ENCODE measurements at places on chromosomes 2 and 18. TPM values are rescaled to one million over a fixed set of nuclear protein-coding genes. Genes with fewer than 3 reads are reported as not detected.

The ICOS gene
- total RNA-seq, result not detected

The VWA3B gene
- 2.1 TPM for total RNA-seq

The REG3A gene
- not detected for total RNA-seq

The REG1B gene
- total RNA-seq, result not detected

The MOCOS gene
- under 0.01 TPM for total RNA-seq

The CYP26B1 gene
- total RNA-seq, result 6.5 TPM

The CHN1 gene
- total RNA-seq, result 21.1 TPM

The CRIM1 gene
- 168 TPM for total RNA-seq

The PDCL3 gene
- 19.8 TPM for total RNA-seq

The TLX2 gene
- not detected for total RNA-seq

The ALKAL2 gene
- total RNA-seq, result 33.1 TPM

The CYTIP gene
- total RNA-seq, result 5.5 TPM

The ANKRD62 gene
- 0.18 TPM for total RNA-seq

The MTIF2 gene
- 14.4 TPM for total RNA-seq

The ALPI gene
- total RNA-seq, result not detected

GRCh38 chr18:58943896-58944295, 79.2 kb downstream of the ZNF532 start:
- no peak for DNase-seq

- no peak for DNase-seq
Measured at GRCh38 chr2:160816916-160817499, 323.4 kb upstream of the RBMS1 start.

- no peak for DNase-seq
Measured at GRCh38 chr2:33209976-33210375, 263.2 kb downstream of the LTBP1 start.

DNA sequence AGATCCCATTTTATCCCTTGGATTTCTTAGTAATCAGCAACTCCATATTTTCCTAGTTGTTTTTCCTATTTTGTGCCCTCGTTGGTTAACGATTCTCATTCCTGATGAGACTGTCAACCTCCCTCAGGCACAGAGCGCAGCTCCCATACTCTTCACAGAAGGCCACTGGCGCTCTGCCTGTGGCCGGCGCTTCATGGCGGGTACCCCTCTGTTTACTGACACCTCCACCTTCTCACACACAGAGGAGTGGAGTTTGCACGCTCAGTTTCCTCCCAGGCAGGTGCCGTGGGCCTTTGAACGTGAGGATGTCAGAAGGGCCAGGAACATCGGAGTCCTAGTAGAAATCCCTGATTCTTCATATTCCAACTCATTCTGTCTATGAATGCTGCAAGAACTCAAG, 139.0 kb downstream of the MBP start:
- no peak for DNase-seq

GRCh38 chr2:109256111-109256510, 127.1 kb downstream of the SH3RF3 start:
- DNase-seq, result peak; percentile 5

DNA sequence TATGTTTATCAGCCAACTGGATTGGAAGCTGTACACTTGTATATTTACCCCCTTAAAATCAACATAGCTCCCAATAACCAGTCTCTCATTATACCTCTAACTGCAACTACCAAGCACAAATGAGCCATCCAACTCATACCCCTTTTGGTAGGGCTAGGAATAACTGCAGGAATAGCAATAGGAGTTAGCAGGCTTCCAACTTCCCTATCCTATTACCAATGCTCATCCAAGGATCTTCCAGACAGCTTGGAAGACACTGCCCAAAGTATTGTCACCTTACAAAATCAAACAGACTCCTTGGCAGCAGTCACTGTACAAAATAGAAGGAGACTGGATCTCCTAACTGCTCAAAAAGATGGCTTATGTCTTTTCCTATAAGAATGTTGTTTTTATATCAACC, 61.6 kb downstream of the SLC25A12 start:
- DNase-seq, result no peak

- DNase-seq, result no peak
Measured at GRCh38 chr2:218880859-218881594, 375 bp downstream of the WNT10A start.

DNA sequence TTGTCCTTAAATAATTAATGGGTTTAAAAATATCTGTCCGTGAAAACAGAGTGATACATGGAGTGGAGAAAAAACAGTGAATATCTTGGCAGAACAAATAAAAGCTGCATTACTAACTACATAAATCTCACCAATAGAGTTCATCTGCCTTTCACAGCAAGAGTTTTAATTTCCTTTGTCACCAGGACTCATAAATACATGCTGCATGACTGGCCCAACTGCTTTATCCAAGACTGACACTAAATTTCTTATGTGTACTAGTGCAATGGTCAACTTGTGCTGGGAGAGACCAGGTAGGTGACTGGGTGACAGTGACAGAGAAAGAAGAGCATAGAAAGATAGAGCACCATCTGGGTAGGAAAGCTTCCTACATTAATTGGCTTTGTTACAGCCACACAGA, 402.8 kb downstream of the RAD51AP2 start:
- DNase-seq, result no peak

DNA sequence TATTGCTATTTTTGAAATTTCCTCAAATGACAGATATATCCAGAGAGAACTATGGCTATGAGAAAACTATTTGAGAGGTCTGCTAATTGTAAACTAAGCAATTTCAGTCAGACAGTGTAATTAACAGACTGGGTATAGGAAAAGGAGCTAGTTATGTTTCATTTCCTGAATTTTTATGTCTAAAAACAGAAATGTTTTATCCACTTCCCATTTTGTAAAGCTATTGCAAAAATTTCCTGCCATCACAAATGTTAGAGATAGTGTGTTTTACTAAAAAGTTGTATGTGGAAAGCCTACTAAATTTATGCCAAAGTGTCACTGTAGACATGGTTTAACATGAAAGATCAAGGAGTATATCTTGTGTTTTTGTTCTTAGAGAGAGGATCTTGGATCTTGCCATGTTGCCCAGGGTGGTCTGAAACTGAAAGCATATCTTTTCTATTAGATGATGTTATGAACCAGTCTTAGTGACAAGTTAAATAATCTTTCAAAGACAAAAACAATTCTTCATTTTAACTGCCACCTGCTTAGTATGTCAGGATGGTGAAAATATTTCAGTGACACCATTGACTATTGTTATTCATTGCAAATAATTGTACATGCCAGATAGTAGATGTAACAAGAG, 40.5 kb upstream of the ITPRID2 start:
- DNase-seq, result no peak

GRCh38 chr2:241686324-241686649, 328 bp downstream of the DTYMK start:
- DNase-seq, result no peak

DNA sequence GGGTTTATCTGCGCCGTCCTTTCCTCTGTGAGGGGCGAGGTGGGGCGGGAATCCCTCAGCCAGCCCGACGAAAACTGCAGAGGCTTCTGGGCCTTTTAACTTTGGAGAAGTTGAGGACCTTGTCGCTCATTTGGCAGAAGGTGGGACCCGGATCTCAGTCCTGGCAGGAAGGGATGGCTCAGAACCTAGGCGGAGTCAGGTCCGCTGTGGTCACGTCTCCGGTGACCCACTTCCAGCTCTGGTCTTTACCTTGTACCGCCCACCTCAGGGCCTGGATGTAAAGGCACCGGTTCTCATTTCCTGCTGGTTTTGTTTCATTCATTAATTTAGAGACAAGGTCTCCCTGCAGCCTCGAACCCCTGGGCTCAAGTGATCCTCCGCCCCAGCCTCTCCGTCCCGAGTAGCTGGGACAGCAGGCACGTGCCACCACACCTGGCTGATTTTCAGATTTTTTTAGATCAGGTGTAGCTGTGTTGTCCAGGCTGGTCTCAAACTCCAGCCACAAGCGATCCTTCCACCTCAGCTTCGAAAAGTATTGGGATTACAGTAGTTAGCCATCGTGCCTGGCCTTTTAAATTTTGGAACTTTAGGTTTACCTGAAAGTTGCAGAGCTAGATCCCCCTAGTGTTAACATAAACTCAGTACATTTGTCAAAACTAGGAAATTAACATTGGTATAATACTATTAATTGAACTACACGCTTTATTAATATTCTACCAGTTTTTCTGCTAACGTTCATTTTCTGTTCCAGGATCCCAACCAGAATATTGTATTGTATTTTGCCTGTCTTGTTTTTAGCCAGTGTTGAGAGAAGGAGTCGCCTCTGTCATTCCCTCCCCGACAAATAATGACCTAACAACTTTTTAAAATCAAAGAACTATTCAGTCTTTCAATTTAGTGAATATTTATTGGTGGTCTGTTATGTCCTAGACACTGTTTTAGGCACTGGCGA, 852 bp downstream of the POLI start:
- DNase-seq, result no peak

GRCh38 chr2:236799391-236800026, 229.9 kb downstream of the ACKR3 start:
- no peak for DNase-seq

DNA sequence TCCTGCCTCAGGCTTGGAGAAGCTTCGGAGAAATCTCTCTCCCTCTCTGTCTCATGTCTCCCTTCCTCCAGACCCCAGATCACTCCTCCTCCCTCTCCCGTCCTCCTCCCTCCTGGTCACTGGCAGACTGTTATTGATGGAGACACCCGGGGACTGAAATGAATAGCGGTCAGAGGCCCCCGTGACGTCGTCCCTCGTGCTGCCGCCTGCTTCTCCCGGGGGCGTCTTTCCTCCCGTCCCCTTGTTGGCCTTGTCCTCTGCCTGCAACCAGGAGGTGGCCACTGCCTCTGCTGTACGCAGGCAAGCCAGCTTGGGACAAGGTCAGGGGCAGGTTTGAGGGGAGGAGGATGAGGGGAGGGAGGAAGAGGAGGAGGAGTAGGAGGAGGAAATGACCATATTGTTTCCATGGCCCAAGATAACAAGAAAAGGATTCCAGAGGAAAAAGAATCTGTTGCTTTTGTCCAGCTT, 78.2 kb downstream of the CELF4 start:
- DNase-seq, result no peak

GRCh38 chr18:30489890-30490643, 552.5 kb downstream of the DSC3 start:
- DNase-seq, result no peak

DNA sequence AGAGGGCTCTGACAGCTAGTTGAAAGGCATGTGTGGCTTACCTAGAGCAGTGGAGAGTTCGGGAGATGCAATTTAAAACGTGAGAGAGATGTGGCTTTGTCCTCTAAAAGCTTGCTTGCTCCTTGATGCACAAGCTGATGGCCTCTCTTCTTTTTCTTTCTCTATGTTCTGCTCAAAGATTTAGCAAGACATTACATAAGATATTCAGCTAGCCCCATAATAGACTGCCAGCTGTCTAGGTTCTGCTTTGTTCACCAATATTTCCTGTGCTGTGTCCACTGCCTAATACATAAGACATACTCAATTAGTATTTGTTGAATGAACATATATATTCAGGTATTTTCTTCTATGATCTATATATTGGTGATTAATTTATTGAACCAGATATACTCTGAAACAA, 31.1 kb downstream of the SPATS2L start:
- DNase-seq, result no peak

GRCh38 chr2:203533676-203534591, 1.2 kb downstream of the RAPH1 start:
- DNase-seq, result no peak

GRCh38 chr2:113720167-113720566, 36.3 kb downstream of the SLC35F5 start:
- no peak for DNase-seq

DNA sequence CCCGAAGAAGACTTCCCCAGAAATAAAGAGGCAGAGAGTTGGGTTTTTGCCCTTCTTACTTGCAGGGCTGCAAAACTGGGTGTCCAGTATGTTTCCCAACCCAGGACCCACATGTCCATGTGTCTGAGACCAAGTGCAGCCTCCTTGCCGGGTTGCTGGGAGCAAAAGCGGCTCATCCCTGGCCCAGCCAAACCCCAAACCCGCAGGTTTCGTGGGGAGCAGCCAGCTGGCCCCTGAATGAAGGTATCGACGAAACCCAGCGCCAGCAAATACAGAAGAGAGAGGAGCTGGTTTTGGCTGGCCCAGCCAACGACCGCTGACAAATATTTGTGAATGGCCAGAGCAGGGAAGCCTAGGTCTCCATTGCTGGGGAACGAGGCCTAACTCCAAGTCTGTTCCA, 197.1 kb downstream of the SMAD7 start:
- DNase-seq, result no peak

DNA sequence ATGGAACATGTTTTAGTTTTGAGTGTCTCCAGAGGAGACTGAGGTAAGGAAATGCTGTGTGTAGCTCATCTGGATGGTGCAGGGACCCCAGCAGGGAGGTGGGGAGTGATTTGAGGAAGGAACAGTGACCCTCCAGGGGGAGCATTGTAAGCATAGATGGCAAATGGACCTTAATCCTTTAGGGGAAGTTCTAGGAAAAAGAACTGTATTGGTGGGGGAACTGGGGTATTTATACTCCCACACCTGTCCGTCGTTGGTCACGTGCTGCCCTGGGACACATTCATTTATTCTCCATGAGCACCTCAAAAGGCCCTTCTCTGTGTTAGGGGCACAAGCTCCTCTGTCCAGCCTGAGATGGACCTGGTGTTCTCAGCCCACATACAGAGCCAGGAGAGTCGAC, 233.9 kb upstream of the HDAC4 start:
- no peak for DNase-seq

- DNase-seq, result no peak
Measured at GRCh38 chr2:239081622-239082021, 233.7 kb downstream of the TWIST2 start.

GRCh38 chr2:118231759-118232158, 143.5 kb downstream of the INSIG2 start:
- DNase-seq, result no peak

DNA sequence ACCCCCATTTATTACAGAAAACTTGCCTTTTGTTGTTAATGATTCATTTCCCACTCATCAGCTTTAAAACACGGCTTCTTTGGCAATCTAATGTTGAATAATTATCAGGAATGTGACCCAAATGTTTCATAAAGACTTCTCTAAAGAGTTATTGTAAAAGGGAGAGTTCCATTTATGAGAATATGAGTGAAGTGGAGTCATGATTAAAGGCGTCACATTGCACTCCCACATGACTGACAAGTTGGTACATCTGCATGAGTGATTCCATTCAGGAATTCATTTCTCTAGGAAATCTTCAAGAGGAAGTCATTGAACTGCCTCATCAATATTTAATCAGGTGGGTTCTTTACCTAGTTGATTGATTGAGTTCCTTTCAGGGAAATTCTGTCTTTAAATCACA, 184.8 kb downstream of the LNPK start:
- DNase-seq, result no peak

GRCh38 chr2:60025496-60025895, 528.0 kb downstream of the BCL11A start:
- no peak for DNase-seq

Measured in uterus (tissue), 4 donors.